ENCODE measurements at places on chromosomes 3 and 15.
A peak's percentile ranks its signal among the peaks of the same experiment; 100 is the strongest.

GRCh38 chr15:36468746-36469145, 110.7 kb upstream of the CDIN1 start:
- H3K4me1 ChIP-seq = no peaks in the 10 kb centered on the region
- H3K4me3 ChIP-seq = no peak overlapping the region
- no peaks in the 10 kb centered on the region for H3K36me3 ChIP-seq
- ATAC-seq = peak; percentile 85

GRCh38 chr3:127714125-127714571, 41.4 kb downstream of the ABTB1 start:
- H3K4me3 ChIP-seq = no peak overlapping the region
- H3K4me1 ChIP-seq = peaks cover 73% of the 10 kb centered on the region
- ATAC-seq = no peak
- H3K27ac ChIP-seq = no peak overlapping the region
- H3K27me3 ChIP-seq = no peaks in the 10 kb centered on the region
- peaks cover 58% of the 10 kb centered on the region for H3K36me3 ChIP-seq

- no peaks in the 10 kb centered on the region for H3K36me3 ChIP-seq
- no peak overlapping the region for H3K4me3 ChIP-seq
- no peaks in the 10 kb centered on the region for H3K27me3 ChIP-seq
- H3K4me1 ChIP-seq = no peaks in the 10 kb centered on the region
These were observed 67.3 kb downstream of the MORC1 start for GRCh38 chr3:109050591-109051167.

DNA sequence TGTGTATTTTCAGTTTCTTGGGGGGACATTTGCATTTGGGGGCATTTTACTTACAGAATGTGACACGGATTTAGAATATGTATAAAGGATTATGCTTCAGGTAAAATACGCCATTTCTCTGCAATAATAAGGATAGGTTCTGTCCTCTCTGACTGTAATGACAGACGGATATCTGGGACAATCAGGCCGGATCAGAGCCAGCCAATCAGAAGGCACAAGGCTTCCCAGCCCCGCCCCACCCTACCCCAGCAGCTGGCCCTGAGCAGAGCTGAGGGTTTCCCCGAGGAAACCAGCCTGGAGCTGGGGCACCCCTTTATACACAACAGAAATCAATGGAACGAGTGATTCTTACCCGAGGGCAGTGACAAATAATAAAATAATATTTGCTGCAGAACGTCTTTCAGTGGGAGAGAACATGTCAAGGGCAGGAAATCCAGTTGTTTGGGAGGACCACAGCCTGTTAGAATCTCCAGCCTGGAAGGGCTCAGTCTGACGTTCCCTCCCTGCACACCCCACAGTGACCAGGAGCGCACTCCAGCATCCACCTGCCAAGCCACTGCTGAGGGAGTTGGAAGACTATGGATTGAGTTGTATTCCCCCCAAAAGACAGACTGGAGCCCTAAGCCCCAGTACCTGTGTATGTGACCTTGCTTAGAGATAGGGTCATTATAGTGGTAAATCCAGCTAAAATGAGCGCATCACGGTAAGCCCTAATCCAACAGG, 30.3 kb upstream of the SEC13 start:
- H3K4me3 ChIP-seq = no peak overlapping the region
- H3K27me3 ChIP-seq = peaks cover 7% of the 10 kb centered on the region
- peaks cover 10% of the 10 kb centered on the region for H3K4me1 ChIP-seq
- ATAC-seq = no peak

- H3K27me3 ChIP-seq = peaks cover 7% of the 10 kb centered on the region
- no peak overlapping the region for H3K4me3 ChIP-seq
- peak; percentile 12 for ATAC-seq
These were observed 63.8 kb upstream of the SNRPA1 start for GRCh38 chr15:101358895-101359294.

DNA sequence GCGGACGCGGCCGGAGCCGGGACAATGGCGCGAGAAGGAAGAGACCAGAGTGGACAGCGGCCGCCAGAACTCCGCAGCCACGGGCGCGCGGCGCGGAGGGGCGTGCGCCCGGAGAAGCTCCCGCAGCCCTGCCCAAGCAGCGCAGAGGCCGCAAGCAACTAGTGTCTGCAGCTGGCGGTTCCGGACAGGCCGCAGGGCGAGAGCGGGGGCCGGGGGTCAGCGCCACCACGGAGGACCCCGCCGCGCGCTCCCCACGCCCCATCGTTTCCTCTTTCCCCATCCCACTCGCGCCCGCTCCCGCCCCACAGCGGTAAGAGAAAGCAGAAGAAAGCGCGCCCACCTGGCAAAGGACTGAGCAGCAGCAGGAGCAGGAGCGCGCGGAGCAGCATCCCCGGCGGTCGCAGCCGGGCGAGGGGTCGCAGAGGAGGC, 440 bp downstream of the PRTG start:
- H3K4me1 ChIP-seq = no peaks in the 10 kb centered on the region
- H3K36me3 ChIP-seq = no peaks in the 10 kb centered on the region
- H3K27me3 ChIP-seq = peaks cover 49% of the 10 kb centered on the region
- H3K27ac ChIP-seq = peak overlapping the region; percentile 73
- peak; percentile 53 for ATAC-seq
- peak overlapping the region; percentile 85 for H3K4me3 ChIP-seq

GRCh38 chr3:57068437-57069089, 8.1 kb downstream of the SPATA12 start:
- peak; percentile 88 for ATAC-seq
- H3K4me1 ChIP-seq = peaks cover 31% of the 10 kb centered on the region
- H3K27me3 ChIP-seq = no peaks in the 10 kb centered on the region

DNA sequence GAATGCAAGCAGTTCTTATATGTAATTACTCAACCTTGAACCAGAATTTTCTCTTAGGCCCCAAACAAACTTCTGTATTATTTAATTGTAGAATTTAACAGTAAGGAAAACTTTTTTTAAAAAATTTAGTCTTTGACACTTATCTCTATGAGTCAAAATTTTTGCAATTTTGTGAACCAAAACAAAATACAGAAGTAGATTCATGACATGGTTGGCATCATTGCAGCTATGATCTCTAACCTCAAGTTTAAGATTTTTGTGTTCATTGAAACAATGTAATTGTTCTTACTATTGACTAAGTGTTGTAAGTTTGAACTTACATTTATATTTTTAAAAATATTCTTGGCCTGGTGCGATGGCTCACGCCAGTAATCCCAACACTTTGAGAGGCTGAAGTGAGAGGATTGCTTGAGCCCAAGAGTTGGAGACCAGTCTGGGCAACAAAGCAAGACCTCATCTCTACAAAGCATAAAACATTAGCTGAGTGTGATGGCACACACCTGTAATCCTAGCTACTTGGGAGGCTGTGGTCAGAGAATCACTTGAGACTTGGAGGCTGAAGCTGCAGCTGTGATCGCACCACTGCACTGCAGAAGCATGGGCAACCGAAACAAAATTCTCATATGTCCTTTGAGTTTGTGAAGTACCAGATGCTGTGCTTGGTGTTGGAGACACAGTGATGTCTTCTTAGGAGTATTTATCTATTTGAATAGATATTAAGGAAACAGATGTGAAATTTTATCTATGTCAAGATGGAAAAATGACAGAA, 39.7 kb downstream of the STT3B start:
- no peaks in the 10 kb centered on the region for H3K36me3 ChIP-seq
- no peak overlapping the region for H3K4me3 ChIP-seq
- no peaks in the 10 kb centered on the region for H3K27me3 ChIP-seq
- no peaks in the 10 kb centered on the region for H3K4me1 ChIP-seq
- ATAC-seq = no peak
- no peak overlapping the region for H3K27ac ChIP-seq

GRCh38 chr3:72086042-72086742, 301.2 kb upstream of the PROK2 start:
- H3K36me3 ChIP-seq = no peaks in the 10 kb centered on the region
- no peak overlapping the region for H3K4me3 ChIP-seq
- no peak overlapping the region for H3K27ac ChIP-seq
- H3K4me1 ChIP-seq = no peaks in the 10 kb centered on the region
- no peaks in the 10 kb centered on the region for H3K27me3 ChIP-seq

DNA sequence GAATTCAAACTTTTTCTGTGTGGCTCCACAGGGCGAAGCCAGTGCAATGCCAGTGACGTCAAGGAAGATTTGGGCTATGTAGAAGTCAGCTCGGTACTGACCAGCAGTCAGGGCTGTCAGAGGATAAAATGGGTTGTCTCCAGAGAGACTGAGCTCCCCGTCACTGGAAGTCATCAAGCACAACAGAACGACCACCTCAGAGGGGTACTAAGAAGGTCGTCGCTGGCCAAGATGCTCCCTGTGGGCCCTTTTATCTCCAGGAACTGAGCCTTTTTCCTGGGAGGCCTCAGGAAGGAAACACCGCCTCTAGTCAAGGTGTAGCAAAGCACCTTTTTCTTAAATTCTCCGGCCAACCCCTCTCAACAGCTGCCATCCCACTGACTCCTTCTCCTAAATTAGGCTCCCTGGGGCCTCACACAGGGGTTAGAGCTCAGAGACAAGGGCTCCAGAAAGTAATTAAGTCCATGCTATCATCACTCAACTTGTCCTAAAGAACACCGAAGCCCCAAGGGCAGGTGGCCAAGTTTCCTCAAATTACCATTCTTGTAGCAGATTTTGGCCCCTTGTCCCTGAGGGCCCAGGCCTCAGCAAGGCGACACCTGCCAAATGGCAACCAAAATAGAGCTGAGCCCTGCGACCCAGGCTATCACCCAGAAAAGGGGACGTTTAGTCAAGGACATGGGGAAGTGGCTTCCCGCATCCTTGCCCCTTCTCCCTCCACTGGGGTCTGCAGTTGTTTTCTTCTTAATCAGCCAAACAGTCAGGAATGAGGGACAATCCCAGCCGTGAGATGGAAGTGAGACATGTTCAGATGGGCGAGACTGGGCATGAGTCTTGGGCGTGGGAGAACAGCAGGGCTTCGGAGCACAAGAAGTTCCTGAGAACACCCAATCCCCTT, 48.0 kb downstream of the SSUH2 start:
- H3K4me3 ChIP-seq = no peak overlapping the region
- H3K27ac ChIP-seq = no peak overlapping the region
- no peaks in the 10 kb centered on the region for H3K4me1 ChIP-seq
- H3K27me3 ChIP-seq = no peaks in the 10 kb centered on the region
- no peaks in the 10 kb centered on the region for H3K36me3 ChIP-seq
- no peak for ATAC-seq

GRCh38 chr3:29538610-29538958, 257.7 kb downstream of the RBMS3 start:
- no peak overlapping the region for H3K27ac ChIP-seq
- H3K4me1 ChIP-seq = peaks cover 8% of the 10 kb centered on the region
- H3K27me3 ChIP-seq = no peaks in the 10 kb centered on the region
- H3K36me3 ChIP-seq = no peaks in the 10 kb centered on the region

- peak overlapping the region; percentile 94 for H3K27ac ChIP-seq
- peak overlapping the region; percentile 69 for H3K4me3 ChIP-seq
- H3K27me3 ChIP-seq = no peaks in the 10 kb centered on the region
- H3K36me3 ChIP-seq = peaks cover 5% of the 10 kb centered on the region
- no peak for ATAC-seq
- no peaks in the 10 kb centered on the region for H3K4me1 ChIP-seq
These were observed 1.9 kb downstream of the DLG1 start for GRCh38 chr3:197296545-197296944.

GRCh38 chr15:51335538-51336410, 2.6 kb downstream of the CYP19A1 start:
- peaks cover 1% of the 10 kb centered on the region for H3K27me3 ChIP-seq
- no peak overlapping the region for H3K4me3 ChIP-seq
- peak overlapping the region; percentile 69 for H3K27ac ChIP-seq
- ATAC-seq = peak; percentile 19

- ATAC-seq = no peak
- no peak overlapping the region for H3K27ac ChIP-seq
- H3K4me1 ChIP-seq = no peaks in the 10 kb centered on the region
- H3K27me3 ChIP-seq = peaks cover 65% of the 10 kb centered on the region
These were observed 231.6 kb downstream of the ABHD5 start for GRCh38 chr3:43922374-43922773.

GRCh38 chr3:56113231-56113630, 355.0 kb downstream of the ERC2 start:
- H3K4me1 ChIP-seq = no peaks in the 10 kb centered on the region
- no peaks in the 10 kb centered on the region for H3K27me3 ChIP-seq
- no peak overlapping the region for H3K27ac ChIP-seq
- ATAC-seq = no peak

- ATAC-seq = no peak
- no peaks in the 10 kb centered on the region for H3K4me1 ChIP-seq
- no peaks in the 10 kb centered on the region for H3K36me3 ChIP-seq
- H3K4me3 ChIP-seq = no peak overlapping the region
- H3K27ac ChIP-seq = no peak overlapping the region
- no peaks in the 10 kb centered on the region for H3K27me3 ChIP-seq
These were observed 481.9 kb upstream of the CNTN4 start for GRCh38 chr3:1616744-1617143.

DNA sequence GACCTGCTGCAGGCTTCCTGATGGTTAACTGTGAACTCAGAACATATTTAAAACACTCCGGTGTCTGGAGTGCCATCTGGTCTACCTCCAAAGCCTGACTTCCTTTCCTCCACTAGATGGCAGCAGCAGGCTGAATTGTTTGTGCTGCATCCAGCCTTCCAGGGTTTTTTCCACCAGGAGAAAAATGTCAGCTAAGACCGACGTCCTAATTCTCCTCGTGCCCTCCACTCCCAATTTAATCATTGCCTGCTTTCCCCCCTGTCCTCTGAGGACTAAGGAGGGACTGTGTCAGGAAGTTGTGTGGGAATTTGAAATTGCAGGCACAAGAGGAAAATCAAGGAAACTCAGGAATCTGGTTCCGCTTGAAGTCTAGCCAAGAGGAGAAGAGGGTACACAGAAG, 165.2 kb upstream of the UMPS start:
- H3K4me1 ChIP-seq = peaks cover 23% of the 10 kb centered on the region
- no peaks in the 10 kb centered on the region for H3K27me3 ChIP-seq
- no peak overlapping the region for H3K4me3 ChIP-seq
- no peaks in the 10 kb centered on the region for H3K36me3 ChIP-seq

DNA sequence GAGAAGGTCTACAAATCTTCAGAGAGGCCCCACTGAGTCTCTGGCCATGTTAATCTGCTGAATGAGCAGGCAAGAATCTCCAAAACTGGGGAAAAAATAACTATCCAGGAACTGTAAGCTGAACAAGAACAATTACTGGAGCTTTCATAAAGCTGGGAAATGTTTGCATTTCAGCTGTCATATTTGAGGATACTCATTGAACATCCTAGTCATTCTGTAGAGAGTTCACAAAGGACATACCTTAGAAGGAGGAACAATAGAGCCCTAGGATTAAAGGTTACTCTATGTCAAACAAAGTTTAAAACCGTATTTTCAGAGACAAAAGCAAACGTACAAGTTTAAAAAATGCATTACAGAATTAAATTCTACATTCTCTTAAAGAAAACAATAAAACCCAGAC, 257.5 kb downstream of the SCAPER start:
- no peaks in the 10 kb centered on the region for H3K36me3 ChIP-seq
- no peaks in the 10 kb centered on the region for H3K27me3 ChIP-seq
- no peaks in the 10 kb centered on the region for H3K4me1 ChIP-seq
- no peak overlapping the region for H3K27ac ChIP-seq

DNA sequence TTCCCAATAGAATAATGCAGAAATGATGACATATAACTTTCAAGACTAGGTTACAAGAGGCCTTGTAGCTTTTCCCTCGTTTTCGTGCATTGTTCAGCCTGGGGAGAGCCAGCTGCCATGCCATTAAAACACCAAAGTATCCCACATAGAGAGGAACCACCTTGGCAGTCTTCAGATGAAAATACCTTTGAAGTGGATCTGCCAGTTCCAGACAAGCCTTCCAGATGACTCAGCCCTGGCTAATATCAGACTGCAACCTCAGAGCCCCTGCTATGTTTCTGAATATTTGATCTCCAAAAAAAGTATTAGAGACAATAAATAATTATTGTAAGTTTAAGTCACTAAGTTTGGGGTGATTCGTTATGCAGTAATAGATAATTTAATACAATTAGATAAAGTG, 294.3 kb upstream of the GBE1 start:
- H3K36me3 ChIP-seq = no peaks in the 10 kb centered on the region
- H3K4me1 ChIP-seq = no peaks in the 10 kb centered on the region
- H3K27ac ChIP-seq = no peak overlapping the region
- no peaks in the 10 kb centered on the region for H3K27me3 ChIP-seq
- ATAC-seq = no peak

Measured in gastroesophageal sphincter (tissue), 4 donors.